Activated naive CD4-positive, alpha-beta T cell treated with anti-CD3 and anti-CD28 coated beads, Interleukin-2, amount 50 U/mL, for 72 hours (primary cell): ENCODE measurements at places on chromosomes 5 and 9.

GRCh38 chr9:98687911-98688310 is 20.8 kb downstream of the GABBR2 start:
- DNase-seq, result no peak

- no peak for DNase-seq
Measured at GRCh38 chr5:174910245-174910737, 185.9 kb downstream of the MSX2 start.

GRCh38 chr5:116296335-116297072 is 211.7 kb downstream of the COMMD10 start:
- no peak for DNase-seq

GRCh38 chr9:137301081-137301947 is 757 bp downstream of the NRARP start:
- peak; percentile 60 for DNase-seq

- DNase-seq, result no peak
Measured at GRCh38 chr5:150400316-150401075, 12.2 kb downstream of the CD74 start.

GRCh38 chr9:91502913-91503672 is 79.5 kb upstream of the NFIL3 start:
- no peak for DNase-seq

GRCh38 chr5:179974246-179974945 is 66.7 kb upstream of the TBC1D9B start:
- DNase-seq, result no peak

GRCh38 chr9:112348257-112349007 is 15.0 kb upstream of the PTBP3 start:
- DNase-seq, result peak; percentile 69
